ENCODE measurements at places on chromosomes 5 and 9.

DNA sequence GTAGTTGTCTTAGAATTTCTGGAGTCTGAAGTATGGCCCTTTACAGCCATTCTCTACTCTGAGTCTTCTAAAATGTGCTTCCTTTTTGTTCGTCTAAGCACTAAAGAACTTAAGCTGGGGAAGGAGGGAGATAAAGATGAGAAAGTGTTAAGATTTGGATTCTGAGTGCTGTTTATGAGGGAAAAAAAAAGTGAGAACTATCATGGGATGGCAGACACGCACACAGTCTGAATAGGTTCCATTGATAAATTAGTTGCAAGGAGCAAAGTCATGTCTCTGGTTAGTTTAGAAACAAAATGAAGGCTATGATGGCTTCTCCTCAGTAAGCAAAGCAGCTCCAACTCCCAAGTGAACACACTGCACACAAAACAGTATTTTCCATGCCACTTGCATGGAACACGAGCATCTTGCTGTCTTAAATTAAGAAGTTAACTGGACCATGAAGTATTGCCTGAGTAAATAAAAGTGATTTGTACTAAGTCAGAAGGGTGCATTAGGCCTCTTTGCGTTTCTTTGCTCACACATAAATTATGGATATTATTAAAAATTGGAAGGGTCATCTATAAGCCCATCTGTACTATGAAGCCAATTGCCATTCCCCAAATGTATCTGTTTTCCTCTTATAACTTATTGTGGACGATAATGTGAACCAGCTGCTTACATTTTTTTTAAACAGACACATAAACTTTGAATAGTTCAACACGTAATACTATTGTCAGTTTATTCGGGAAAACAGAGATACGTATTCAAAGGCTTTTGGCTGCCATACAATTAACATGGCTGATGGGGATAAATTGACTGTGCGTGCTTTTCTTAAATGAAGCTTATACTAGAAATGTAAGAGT, 199.3 kb downstream of the SGCD start:
- DNase-seq: peak; percentile 33
- peaks cover 18% of the 10 kb centered on the region for H3K4me1 ChIP-seq
- H3K36me3 ChIP-seq: no peaks in the 10 kb centered on the region
- H3K4me3 ChIP-seq: no peak overlapping the region
- no peaks in the 10 kb centered on the region for H3K27me3 ChIP-seq

DNA sequence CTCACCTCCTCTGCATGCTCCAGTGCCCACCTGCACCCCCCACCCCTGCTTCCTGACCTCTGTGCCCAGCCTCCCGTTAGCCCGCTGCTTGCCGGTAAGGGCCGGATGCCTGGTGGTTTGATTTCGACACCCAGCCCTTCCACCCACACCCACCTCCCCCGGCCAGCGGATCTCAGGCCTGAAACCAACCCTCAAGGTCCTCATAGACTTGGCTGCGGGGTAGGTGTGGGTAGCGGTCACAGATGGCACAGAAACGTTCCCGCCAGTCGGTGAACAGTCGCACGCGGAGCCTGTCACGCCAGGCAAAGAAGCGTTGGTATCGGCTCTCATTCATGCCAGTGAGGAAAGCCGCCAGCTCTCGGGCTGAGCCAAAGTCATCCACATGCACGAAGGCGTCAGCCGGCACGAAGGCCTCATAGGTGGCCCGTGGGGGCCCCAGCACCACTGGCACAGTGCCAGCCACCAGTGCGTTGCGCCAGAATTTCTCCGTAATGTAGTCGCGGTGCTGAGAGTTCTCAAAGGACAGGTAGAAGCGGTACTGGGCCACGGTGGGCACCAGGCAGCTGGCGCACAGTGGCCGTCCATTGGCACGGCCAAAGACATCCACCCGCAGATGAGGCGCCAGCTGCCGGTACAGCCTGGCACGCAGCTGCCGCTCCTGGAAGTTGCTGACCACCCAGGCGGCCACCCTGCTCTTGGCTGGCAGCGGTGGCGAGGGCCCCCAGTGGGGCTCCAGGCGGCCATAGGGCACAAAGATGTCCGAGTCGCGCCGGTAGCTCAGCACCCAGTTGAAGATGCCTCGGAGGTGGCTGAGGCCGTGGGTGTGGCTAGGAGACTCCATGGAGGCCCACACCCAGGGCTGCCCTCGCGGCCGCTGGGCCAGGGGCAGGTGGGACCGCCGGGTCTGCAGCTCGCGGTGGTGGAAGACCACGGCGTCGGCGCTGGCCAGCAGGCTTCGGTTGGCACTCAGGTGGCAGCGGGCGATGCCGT, 1.1 kb downstream of the FUT7 start:
- peaks cover 3% of the 10 kb centered on the region for H3K4me1 ChIP-seq
- H3K27ac ChIP-seq: peak overlapping the region; percentile 27
- H3K4me3 ChIP-seq: no peak overlapping the region
- no peaks in the 10 kb centered on the region for H3K36me3 ChIP-seq
- DNase-seq: no peak

- no peaks in the 10 kb centered on the region for H3K36me3 ChIP-seq
- DNase-seq: no peak
- no peak overlapping the region for H3K27ac ChIP-seq
- H3K4me1 ChIP-seq: no peaks in the 10 kb centered on the region
- no peak overlapping the region for H3K4me3 ChIP-seq
These were observed 15.4 kb downstream of the HACD4 start for GRCh38 chr9:21015995-21016394.

GRCh38 chr5:58466939-58467338, 7.1 kb upstream of the PLK2 start:
- no peak for DNase-seq
- no peaks in the 10 kb centered on the region for H3K27me3 ChIP-seq
- H3K4me1 ChIP-seq: peaks cover 4% of the 10 kb centered on the region
- no peaks in the 10 kb centered on the region for H3K36me3 ChIP-seq
- no peak overlapping the region for H3K27ac ChIP-seq
- H3K4me3 ChIP-seq: no peak overlapping the region

DNA sequence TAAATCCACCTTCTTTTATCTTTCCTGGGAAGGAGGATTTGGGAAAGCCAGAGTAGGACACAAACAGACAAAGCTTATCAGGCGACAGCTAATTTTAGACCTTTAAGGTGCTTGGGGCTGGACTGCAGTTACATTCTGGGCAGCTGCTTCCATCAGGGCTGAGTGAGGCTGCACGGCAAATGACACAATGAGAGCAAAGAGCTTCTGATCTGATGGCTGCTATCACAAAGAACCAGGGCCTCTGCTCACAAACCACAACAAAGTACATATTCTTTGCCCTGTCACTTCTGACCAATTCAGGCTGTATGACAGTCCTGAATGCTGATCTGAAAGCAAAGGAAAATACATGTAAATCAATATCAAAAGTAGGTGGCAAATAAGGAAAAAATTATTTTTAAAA, 93.1 kb downstream of the MRPS27 start:
- H3K27ac ChIP-seq: no peak overlapping the region
- H3K27me3 ChIP-seq: no peaks in the 10 kb centered on the region

GRCh38 chr9:130143958-130144366, 28.2 kb upstream of the NCS1 start:
- H3K27me3 ChIP-seq: no peaks in the 10 kb centered on the region
- H3K27ac ChIP-seq: no peak overlapping the region
- peaks cover 31% of the 10 kb centered on the region for H3K4me1 ChIP-seq
- DNase-seq: peak; percentile 56

DNA sequence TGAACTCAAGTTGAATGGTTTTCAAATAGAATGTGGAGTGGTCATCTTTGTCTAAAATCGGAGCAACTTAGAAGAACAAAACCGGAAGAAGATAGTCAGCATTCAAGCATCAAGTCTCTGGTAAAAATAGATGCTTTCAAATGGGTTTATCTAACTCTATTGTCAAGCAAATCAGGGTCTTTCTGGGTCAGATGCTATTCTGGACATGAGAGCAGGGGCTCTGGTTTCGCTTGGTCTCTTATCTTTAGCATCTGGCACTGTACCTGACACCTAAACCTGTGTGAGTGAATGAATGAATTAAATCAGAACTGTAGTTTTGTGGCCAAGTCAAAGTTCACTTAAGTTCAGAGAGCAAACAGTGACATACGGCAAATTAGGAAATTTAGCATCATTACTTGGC, 173.5 kb downstream of the SLIT3 start:
- H3K4me1 ChIP-seq: peaks cover 2% of the 10 kb centered on the region
- no peak for DNase-seq
- H3K27ac ChIP-seq: no peak overlapping the region
- no peaks in the 10 kb centered on the region for H3K36me3 ChIP-seq

DNA sequence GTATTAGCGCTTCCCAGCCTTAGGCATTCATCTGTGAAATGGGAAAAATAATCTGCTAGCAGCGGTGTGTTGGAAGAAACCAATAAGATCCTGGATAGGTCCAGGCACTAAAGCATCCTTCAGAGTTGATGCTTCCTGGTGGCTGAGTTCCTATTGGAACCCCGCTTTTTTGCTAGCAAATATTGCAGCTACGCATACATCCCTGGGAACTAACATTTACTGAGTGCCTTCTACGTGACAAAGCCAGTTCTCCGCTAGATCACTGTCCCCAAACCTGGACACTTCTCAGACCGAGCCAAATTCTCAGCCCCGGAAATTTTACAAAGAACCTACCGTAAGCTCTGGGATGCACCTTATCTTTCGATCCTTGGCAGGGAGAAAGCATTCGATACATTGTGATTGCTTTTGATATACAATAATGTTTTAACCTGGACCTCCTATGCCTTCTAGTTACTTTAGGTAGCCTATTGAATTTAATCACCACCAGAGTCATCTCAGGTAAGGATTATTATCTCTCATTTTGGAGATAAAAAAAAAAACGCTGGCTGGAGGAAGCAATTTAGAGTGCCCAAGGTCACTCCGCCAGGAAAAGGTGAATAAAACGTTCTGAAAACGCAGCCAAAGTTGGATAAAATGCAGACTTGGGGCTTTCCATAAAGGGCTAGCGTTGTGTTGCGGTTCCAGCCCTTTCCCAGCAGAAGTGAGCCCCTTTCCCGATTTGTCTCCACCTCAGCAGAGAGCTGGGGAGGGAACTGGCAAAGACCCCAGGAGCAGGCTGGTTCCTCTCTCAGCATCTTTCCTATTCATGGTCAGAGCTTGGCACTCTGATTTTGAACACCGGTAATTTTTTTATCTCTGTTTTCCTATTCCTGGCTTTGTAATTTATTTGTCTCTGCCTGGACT, 2.6 kb upstream of the MSX2 start:
- no peaks in the 10 kb centered on the region for H3K4me1 ChIP-seq
- no peak overlapping the region for H3K4me3 ChIP-seq
- H3K27ac ChIP-seq: no peak overlapping the region
- no peak for DNase-seq
- H3K27me3 ChIP-seq: peaks cover 81% of the 10 kb centered on the region
- H3K36me3 ChIP-seq: no peaks in the 10 kb centered on the region

DNA sequence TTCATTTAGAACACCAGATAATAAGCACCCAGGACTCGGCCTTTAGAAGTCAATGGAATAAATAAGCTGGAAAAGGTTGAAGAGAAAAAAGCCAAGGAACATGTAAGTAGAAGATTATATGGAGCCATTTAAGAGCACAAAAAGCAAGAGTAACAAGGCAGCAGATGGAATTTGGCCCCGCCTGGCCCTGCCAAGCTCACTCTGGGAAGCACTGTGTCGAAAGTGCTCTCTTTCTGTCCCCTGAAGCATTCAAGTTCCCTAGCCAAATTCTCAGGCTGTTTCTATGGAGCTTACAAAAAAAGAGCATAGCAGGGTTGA, 73.0 kb upstream of the GPR151 start:
- no peaks in the 10 kb centered on the region for H3K27me3 ChIP-seq
- H3K27ac ChIP-seq: no peak overlapping the region
- H3K36me3 ChIP-seq: no peaks in the 10 kb centered on the region
- H3K4me3 ChIP-seq: no peak overlapping the region
- H3K4me1 ChIP-seq: no peaks in the 10 kb centered on the region

DNA sequence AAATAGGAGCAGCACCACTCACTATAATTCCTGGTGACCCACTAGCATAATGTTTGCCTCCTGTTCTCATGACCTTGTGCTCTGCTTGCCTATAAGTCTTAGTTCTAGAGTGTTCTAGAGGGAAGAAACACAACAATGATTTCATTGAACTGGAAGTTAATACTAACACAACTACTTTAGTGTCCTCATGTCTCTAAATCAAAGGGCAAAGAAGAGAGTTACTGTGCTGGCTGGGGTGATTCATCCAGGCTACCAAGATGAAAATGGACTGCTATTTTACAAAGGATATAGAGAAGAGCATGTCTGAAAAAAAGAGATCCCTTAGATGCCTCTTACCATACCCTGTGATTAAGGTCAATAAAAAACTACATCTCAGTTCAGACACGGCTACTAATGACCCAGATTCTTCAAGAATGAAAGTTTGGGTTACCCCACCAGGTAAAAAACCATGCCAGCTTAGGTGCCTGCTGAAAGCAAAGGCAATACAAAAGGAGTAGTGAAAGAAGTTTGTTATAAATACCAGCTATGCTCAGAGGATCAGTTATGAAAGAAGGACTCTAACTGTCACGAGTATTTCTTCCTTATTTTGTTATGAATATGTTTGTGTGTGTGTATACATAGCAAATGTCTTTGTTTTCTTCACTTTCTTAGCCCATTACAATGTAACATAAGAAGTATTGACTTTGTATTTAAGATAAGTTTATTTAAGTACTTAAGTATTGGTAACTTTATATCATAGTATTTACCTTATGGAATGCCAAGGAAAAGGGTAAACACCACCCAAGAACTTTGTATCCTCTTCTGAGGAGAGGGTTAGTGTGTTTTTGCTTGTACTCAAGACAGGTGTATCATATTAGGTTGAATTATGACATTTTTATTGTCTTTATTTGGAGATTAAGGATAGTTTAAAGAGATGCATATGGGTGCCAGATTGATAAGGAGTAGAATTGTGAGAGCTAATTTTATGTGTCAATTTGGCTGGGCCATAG, 314.1 kb upstream of the PTGER4 start:
- DNase-seq: no peak
- H3K27ac ChIP-seq: no peak overlapping the region
- no peaks in the 10 kb centered on the region for H3K27me3 ChIP-seq
- H3K36me3 ChIP-seq: no peaks in the 10 kb centered on the region
- H3K4me3 ChIP-seq: no peak overlapping the region

GRCh38 chr9:126431077-126431742, 104.6 kb downstream of the MVB12B start:
- no peak overlapping the region for H3K27ac ChIP-seq
- no peak for DNase-seq
- no peak overlapping the region for H3K4me3 ChIP-seq
- no peaks in the 10 kb centered on the region for H3K27me3 ChIP-seq
- H3K36me3 ChIP-seq: peaks cover 2% of the 10 kb centered on the region
- H3K4me1 ChIP-seq: peaks cover 24% of the 10 kb centered on the region

GRCh38 chr5:35618304-35618636, 607 bp downstream of the SPEF2 start:
- peaks cover 3% of the 10 kb centered on the region for H3K4me1 ChIP-seq
- H3K27ac ChIP-seq: no peak overlapping the region
- no peak for DNase-seq
- peak overlapping the region; percentile 66 for H3K4me3 ChIP-seq
- no peaks in the 10 kb centered on the region for H3K36me3 ChIP-seq

GRCh38 chr5:165228184-165228583, 1722.8 kb downstream of the MAT2B start:
- no peak for DNase-seq
- no peaks in the 10 kb centered on the region for H3K4me1 ChIP-seq
- H3K27me3 ChIP-seq: no peaks in the 10 kb centered on the region
- H3K27ac ChIP-seq: no peak overlapping the region
- H3K4me3 ChIP-seq: no peak overlapping the region
- no peaks in the 10 kb centered on the region for H3K36me3 ChIP-seq
